ENCODE measurements at places on chromosomes 11 and 22. TPM values are rescaled to one million over a fixed set of nuclear protein-coding genes. Genes with fewer than 3 reads are reported as not detected.

- DNase-seq = no peak
Measured at GRCh38 chr11:35182317-35182939, 43.5 kb downstream of the CD44 start.

- DNase-seq = peak; percentile 84
Measured at GRCh38 chr11:2778630-2779498, 79.1 kb upstream of the KCNQ1OT1 start.

CELSR1 gene
- total RNA-seq = 5.7 TPM

GRCh38 chr11:131713529-131714134 is 343.2 kb downstream of the NTM start:
- no peak for DNase-seq

GRCh38 chr11:9759519-9760192 is 95.8 kb downstream of the SWAP70 start:
- peak; percentile 100 for DNase-seq

DNA sequence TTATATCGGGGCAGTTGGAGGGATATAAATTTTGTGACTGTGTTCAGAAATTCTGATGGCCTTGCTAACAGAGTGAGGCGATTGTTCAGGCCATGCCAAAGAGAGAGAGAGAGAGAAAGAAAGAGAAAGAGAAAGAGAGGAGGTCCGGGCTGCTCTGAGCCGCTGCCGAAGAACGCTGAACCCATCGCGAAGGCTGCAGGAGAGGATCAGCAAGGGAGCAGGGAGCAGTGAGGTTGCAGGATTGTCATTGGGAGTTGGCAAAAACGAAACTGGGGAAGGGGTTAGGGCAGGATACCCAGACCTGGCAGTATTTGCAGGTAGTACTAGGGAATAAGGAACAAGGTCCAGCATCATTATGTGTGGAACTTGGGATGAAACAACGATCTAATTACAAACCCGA is 537.1 kb downstream of the INSC start:
- no peak for DNase-seq

PDGFB gene
- total RNA-seq = not detected

DNA sequence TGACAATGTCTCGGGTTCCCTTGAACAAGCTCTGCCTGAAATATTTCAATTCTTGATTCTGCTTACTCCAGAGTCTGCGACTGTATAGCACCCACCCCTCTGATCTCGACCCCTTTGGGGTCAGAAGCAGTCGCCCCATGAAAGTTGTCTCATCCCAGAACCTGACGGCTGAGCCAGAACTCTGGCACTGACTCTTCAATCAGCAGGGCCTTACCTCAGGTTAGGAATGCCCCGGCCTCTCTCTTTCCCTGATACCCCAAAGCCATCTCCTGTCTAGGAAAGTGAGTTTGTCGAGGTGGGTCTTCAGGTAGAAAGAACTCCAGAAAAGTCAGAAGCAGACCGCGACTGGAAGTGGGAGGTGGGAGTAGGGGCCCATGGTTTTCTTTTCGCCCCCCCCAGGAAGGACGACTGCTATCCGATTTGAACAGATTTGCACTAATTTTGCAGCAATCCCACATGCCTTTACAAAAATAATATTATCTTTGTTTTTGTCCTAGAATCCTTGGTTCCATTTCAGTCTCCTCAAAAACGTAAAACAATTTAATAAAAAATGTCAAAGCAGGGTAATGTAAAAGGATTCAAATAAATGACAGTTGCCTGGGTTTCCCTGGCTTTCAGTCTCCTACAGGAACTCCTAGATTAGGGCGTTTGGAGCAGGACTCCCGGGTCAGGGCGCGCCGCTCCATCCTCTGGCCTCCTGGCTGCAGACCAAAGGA is 898 bp upstream of the ROBO3 start:
- no peak for DNase-seq

DNA sequence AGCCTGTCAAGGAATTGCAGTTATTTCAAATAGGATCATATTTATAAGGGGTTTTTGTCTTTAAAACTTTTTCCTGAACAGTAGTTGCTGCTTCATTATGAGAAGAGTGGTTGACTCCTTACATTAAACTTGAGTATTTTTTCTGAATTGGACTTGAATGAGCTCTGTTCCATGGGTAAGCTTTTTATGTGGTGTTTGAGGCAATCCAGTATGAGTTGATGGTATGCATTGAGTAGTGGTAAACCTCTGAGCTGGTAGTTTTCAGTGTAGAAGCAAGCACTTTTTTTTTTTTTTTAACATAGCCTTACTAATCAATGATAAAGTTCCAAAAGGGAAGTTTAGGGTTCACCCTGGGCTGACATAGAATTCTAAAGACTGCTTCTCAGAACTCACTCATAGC is 3.4 kb downstream of the KMT2A start:
- DNase-seq = no peak

DAGLA gene
- total RNA-seq = 0.83 TPM

OR8G1 gene
- not detected for total RNA-seq

DNA sequence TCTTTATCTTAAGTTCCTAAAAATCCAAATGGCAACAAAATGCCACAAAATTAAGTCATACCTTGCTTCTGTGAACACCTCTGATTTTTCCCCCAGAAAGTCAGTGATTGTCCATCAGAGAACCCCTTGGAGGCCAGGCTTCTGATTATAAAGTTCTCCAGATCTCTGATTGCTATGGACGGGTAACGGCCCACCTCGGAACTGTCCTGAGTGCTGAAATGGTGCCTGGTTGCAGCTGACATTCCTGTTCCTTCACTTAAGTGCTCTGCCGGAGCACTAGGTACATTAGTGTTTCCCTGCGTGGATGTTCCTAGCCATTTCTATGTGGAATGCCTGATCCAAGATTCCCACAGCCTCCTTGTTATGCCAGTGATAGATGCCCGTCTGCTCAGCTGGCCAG is 85.0 kb downstream of the CHST1 start:
- no peak for DNase-seq

DNA sequence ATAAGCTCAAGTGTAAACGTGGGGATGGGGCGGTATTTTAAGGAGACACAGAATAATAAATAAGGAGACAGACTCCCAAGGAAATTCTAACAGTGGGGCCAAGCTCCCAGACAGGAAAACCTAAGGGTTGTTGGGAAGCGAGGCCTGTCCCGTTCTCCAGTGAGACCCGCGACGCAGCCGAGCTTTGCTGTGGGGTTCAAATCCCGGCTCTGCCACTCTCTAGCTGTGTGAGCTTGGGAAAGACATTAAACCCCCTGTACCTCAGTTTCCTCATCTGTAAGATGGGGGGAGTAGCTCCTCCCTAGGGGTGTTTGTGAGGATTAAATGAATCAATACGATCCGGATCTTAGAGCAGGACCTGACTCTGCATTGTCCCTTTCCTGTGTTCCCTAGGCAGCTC is 106.8 kb downstream of the TRIM29 start:
- DNase-seq = no peak

DNA sequence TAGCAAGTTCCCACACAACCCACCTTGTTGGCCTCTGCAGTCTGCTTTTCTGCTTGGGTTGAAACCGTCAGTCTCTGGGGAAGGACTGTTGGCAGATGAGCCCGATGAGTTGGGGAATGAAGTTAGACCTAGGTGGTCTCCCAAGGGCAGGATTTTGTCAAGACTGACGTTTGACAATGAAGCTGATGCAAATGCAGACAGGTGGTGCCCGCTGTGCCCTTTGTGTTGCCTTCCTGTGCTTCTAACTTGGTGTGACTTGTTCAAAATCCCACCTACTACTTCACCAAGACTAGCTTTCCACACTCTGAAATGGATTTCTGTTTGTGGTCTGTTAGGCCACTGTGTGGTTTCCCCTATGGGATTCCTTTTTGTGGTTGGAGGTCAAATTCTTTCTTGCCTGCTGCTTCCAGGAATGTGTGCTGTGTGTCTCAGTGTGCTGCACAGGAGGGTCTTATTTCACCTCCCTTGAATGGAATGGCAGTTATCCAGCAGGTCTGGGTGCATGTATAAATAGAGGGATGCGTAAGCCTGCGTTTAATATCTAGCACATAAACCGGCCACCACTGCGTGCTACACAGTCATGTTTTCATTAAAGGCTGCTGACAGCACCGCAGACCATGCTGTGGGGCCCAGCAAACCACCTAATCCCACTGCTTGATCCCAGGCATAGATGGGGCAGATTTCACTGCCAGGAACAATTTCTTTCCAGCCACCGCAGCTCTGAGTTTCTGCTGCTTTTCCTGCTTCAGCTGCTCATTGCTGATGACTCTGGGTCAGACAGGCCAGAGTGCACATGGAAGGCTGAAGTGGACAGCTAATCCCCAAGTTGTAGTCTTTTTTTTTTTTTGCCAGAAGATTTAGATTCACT is 44.8 kb downstream of the ADAMTS8 start:
- DNase-seq = peak; percentile 98

DNA sequence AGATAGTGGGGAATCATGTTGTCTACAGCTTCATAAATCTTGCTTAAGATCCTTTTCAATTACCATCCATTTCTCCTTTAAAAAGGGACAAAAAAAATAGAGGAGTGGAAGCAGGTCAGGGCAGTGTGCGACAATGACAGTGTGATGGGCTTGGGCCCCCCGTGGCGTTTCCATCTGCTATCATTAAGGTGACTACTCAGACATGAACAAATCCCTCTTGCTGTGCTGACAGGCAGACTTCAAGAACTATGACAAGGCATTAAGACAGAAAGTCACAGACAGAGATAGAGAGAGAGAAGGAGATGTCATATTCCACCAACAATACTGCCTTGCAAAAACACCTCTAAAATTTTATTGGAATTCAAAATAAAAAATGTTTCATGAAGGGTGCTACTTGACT is 263.2 kb downstream of the DCDC1 start:
- DNase-seq = no peak

- DNase-seq = peak; percentile 96
Measured at GRCh38 chr22:32531931-32532819, 57.6 kb downstream of the FBXO7 start.

- no peak for DNase-seq
Measured at GRCh38 chr11:33185756-33186155, 24.5 kb upstream of the CSTF3 start.

GRCh38 chr22:43488031-43488866 is 76.4 kb downstream of the MPPED1 start:
- no peak for DNase-seq

GRCh38 chr22:50481045-50481439 is 301 bp upstream of the ADM2 start:
- DNase-seq = no peak

CARD16 gene
- total RNA-seq = 105 TPM

BBOX1 gene
- total RNA-seq = 0.29 TPM

PHLDA2 gene
- 15.2 TPM for total RNA-seq

GRCh38 chr11:65539744-65540289 is 14.9 kb downstream of the SCYL1 start:
- no peak for DNase-seq

GRCh38 chr11:13227676-13228255 is 49.8 kb upstream of the BMAL1 start:
- DNase-seq = no peak

INS gene
- not detected for total RNA-seq

CCDC81 gene
- not detected for total RNA-seq

DGCR2 gene
- total RNA-seq = 19.1 TPM

DNA sequence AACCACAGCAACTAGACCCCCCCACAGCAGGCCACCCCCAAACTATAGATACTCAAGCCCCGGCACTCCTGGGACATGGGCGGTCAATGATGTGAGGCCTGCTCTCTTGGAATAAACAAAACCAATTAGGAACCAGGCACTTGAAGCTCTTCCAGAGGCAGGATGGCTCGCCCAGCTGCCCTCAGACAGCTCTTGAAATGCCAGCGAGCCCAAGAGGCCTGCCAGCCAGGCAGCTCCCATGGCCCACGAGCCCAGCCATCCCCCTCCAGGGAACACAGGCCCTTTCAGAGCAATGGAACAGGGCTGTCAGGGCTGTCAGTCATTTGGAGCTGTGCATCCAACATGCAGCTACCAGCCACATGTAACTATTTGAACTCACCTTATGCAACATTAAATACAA is 34.0 kb upstream of the TFIP11 start:
- DNase-seq = no peak

MUC5B gene
- total RNA-seq = not detected
